ENCODE measurements at places on chromosomes 2 and 18. TPM values are rescaled to one million over a fixed set of nuclear protein-coding genes. Genes with fewer than 3 reads are reported as not detected.

ATAD2B gene
- total RNA-seq = 34.5 TPM

SLC38A11 gene
- total RNA-seq = not detected

TSPYL6 gene
- 0.60 TPM for total RNA-seq

FAM168B gene
- total RNA-seq = 62.7 TPM

GAL3ST2 gene
- not detected for total RNA-seq

GRCh38 chr2:30404319-30405259 is 42.5 kb upstream of the LCLAT1 start:
- no peak overlapping the region for H3K27ac ChIP-seq
- no peaks in the 10 kb centered on the region for H3K27me3 ChIP-seq
- no peak for DNase-seq
- no peaks in the 10 kb centered on the region for H3K36me3 ChIP-seq

GRCh38 chr2:218798767-218799504 is 17.0 kb downstream of the CYP27A1 start:
- no peaks in the 10 kb centered on the region for H3K36me3 ChIP-seq
- H3K4me3 ChIP-seq = no peak overlapping the region

GRCh38 chr2:217975626-217976025 is 27.2 kb downstream of the TNS1 start:
- no peak overlapping the region for H3K4me3 ChIP-seq
- no peaks in the 10 kb centered on the region for H3K4me1 ChIP-seq
- no peaks in the 10 kb centered on the region for H3K36me3 ChIP-seq

DNA sequence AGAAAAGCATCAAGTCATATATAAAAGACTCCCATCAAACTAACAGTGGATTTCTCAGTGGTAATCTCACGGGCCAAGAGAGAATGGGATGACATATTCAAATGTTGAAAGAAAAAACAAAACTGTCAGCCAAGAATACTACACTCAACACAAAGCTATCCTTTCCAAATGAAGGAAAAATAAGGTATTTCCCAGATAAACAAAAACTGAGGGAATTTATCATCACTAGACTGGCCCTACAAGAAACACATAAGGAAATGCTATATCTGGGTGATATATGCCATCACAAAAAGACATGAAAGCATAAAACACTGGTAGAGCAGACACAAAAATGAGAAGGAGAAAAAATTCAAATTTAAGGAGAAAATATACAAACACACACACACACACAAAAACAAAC is 118.6 kb downstream of the ACVR1 start:
- H3K4me3 ChIP-seq = no peak overlapping the region
- DNase-seq = no peak
- no peaks in the 10 kb centered on the region for H3K4me1 ChIP-seq

DNA sequence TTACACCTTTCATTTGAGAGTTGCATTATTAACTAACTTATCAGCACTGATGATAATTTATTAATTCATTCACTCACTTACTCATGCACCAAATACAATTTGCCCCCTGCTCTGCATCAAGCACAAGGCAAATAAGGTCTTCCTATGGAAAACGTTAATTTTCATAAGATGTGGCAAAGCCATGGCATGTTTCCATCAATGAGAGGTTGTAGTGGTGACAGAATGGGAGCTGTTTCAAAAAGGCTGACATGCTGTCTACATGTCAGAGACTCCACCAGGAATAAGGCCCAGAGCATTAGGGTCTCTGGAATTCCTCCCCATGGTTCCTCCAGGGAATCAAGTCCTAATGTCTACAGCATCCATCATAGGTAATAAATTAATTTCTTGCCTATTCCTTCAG is 978.8 kb downstream of the TMEM182 start:
- no peaks in the 10 kb centered on the region for H3K4me1 ChIP-seq
- no peak for DNase-seq
- no peaks in the 10 kb centered on the region for H3K27me3 ChIP-seq

Measured in Karpas-422 (cell line).